ENCODE measurements at places on chromosomes 6 and 20.

- DNase-seq: no peak
Measured at GRCh38 chr6:112343390-112343789, 3.7 kb upstream of the RFPL4B start.

GRCh38 chr6:120854583-120854982 is 479.7 kb downstream of the TBC1D32 start:
- DNase-seq: no peak

DNA sequence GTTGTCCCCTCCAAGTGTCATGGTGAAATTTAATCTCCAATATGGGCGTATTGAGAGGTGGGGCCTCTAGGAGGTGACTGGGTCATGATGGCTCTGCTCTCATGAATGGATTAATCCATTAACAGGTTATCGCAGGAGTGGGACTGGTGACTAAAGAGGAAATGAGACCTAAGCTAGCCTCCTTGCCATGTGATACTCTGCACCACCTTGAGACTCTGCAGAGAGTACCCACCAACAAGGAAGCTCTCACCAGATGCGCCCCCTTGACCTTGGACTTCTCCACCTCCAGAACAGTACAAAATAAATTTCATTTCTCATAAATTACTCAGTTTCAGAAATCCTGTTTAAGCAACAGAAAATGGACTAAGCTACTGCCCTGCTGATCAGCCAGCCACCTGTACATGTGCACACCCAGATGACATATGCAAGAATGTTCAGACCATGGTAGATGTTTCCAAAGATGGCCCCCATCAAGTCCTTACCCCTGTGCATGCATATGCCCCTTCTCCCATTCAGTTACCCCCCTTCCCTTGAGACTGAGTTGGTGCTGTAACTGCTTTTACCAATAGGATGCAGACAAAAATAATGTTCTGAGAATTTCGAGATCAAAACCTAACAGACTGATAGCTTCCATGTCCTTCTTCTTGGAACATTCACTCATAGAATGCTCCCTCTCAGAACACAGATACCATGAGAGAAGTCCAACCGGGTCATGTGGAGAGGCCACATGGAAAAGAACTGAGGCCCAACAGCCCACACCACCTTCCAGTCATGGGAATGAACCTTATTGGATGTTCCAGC is 28.4 kb downstream of the MAP3K5 start:
- no peak for DNase-seq

DNA sequence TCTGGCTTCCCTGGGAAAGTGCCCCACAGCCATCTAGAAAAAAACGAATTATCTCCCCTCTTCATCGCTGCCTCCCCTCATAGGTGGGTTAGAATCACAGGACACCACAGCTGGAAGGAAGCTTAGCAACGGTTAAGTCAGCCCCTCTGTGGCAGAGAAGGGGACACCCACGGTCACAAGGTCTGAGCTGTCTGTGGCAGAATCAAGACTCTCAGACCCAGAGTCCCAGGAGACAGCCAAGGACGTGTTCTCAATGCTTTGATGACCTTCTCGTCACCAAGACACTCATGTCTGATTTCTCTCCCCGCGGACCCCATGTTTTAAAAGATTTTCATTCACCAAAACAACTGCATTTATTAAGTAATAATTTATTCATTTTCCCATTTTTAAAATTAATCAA is 221.5 kb downstream of the NRN1 start:
- no peak for DNase-seq

GRCh38 chr6:43386492-43386891 is 17.0 kb upstream of the ZNF318 start:
- DNase-seq: no peak

GRCh38 chr20:33687993-33688937 is 2.1 kb upstream of the E2F1 start:
- DNase-seq: no peak

DNA sequence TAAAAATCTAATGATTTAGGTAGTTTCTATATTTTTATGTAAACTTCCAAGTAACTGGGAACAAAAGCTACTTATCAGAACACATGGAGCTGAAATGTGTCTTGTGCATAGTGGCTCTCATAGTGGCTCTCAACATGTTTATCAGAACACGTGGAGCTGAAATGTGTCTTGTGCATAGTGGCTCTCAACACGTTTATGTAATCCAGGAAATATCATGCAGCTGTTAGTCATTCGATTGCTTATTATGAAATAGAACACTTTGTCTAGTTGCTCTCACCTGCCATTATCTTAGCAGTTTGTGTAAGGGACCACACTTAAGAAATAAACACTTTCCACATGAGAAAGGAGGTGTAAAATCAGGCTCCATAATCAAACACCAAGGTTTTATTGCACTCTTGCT is 119.2 kb upstream of the ASCC3 start:
- no peak for DNase-seq

DNA sequence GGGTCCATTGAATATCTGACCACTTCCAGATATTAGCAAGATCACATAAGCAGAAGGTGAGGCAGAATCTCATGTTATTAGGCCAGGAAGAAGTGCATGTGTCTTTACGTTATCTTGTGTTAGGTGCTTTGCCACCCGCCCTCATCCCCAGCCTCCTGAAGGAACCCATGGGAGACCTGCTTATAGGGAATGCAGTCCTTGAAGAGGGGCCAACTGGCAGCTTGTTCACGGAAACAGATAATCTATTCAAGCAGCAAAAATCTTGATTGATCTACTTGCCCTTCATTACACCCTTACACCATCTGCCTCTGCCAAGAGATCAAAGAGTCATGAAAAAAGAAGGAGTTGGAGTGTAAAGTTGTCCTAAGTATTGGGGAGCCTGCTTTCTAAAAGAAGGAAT is 576.4 kb downstream of the HTR1B start:
- DNase-seq: no peak

DNA sequence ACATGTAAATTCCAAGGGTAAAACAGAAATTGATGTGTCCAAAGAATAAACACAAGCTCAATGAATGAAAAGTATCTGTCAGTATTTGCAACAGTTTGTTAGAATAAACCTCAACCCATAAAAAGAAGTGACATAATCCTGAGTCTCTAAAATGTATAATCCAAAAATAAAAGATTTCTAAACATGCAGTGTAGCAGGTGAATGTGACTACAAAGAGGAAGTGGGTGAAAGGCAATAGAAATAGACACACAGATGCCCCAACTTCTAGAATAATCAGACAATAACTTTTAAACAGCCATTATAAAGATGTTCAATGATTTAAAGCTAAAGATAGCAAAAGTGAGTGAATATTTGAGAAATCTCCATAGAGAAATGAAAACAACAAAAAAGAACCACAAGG is 1009.2 kb upstream of the GJE1 start:
- no peak for DNase-seq

GRCh38 chr6:12898603-12899002 is 182.0 kb downstream of the PHACTR1 start:
- DNase-seq: no peak
